ENCODE measurements at places on chromosomes 6 and 20. TPM values are rescaled to one million over a fixed set of nuclear protein-coding genes. Genes with fewer than 3 reads are reported as not detected.

PTGIS gene
- 0.39 TPM for total RNA-seq

SEC63 gene
- total RNA-seq = 64.7 TPM

- DNase-seq = no peak
Observed at GRCh38 chr6:87723170-87724078, 21.4 kb upstream of the AKIRIN2 start.

DNA sequence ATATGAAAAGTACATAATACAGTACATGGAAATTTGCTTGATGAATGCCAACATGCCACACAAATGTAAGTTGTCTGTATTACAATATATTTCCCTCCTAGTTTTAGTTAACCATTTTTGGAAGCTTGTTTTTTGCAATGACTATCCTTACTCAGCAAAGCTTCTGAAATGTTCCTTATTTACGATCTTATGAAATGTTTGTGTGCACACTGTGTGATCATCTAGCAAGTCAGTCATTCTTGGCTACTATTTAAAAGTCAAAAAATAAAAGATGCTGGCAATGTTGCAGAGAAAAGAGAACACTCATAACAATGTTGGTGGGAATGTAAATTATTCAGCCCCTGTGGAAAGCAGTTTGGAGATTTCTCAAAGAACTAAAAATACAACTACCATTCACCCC is 33.8 kb downstream of the SUMO4 start:
- DNase-seq = no peak

FOXS1 gene
- total RNA-seq = not detected

MDFI gene
- total RNA-seq = not detected

GRCh38 chr6:142045380-142046278 is 87.1 kb upstream of the GJE1 start:
- DNase-seq = no peak

DNA sequence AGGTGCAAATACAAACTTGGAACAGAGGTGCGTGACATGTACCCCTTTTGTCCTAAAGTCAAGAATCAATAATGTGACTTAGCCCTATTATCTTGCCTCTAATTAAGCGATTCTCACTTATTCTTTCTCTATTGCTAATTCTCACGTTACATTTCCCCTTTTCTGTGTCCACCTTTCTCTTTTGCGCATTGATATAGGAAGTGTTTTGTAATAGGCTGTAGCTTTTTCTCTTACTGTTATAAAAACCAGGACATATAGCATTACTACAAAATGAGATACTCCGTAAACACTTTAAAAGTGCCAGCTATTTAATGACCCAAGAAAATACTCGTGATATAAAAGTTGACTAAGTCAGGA is 669 bp upstream of the TMEM30A start:
- no peak for DNase-seq

SPATS1 gene
- not detected for total RNA-seq

LZTS3 gene
- total RNA-seq = 2.1 TPM

FAM184A gene
- total RNA-seq = 3.0 TPM

GRCh38 chr6:92586236-92586977 is 833.0 kb downstream of the EPHA7 start:
- DNase-seq = no peak

- DNase-seq = no peak
Observed at GRCh38 chr6:137737836-137738596, 129.0 kb upstream of the TNFAIP3 start.

- no peak for DNase-seq
Observed at GRCh38 chr20:12241065-12241464, 323.4 kb downstream of the BTBD3 start.

NOX3 gene
- not detected for total RNA-seq

BMP6 gene
- not detected for total RNA-seq

DNA sequence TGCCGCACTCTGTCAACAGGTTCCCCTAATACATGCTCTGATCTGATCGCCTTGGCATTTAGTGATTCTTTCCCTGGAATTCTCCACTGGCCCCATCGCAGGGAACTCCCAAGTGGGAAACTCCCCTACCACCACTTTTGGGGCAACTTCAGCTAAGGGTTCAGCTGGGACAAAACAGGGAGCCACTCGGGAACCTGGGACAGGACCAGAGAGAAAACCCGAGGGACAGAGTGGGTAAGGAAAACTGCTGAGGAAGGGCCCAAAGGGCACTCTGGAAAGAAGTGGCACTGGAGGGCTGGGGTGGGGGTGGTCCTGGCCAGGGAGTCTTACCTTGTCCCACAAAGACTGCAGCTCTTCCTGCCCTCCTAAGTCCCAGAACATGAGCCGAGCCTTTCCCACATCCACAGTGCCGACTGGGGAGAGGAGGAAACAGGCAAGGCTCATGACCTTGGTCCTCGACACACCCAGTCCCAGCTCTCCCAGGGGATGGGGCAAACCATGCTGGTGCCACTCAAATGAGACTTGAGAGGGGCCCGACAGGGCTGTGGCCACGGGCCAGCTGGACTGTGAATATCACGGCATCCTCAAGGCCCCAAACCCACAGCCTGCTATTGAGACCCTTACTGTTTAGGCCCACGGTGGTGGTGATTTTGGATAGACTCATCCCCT is 1.6 kb downstream of the ARFRP1 start:
- no peak for DNase-seq

- DNase-seq = no peak
Observed at GRCh38 chr6:74964871-74965441, 240.9 kb downstream of the COL12A1 start.

DNA sequence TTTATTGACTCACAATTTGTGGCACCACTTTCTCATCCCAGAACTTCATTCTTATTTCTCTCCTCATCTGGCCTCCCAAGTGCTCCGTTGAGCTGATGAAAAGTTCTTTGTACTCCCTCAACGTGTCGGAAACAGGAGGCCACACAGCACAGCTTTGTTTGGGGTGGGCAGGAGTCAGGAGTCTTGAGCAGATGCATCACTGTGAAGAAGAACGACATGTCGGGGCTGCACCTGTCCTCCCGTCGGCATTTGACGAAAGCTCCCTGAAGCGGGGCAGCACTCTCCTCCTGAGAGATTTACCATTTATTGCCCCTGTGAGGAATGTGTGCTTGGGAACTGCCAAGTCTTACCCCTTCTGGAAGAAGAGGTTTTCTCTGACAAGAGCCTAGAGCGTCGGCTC is 28.1 kb downstream of the TAF8 start:
- no peak for DNase-seq

DNA sequence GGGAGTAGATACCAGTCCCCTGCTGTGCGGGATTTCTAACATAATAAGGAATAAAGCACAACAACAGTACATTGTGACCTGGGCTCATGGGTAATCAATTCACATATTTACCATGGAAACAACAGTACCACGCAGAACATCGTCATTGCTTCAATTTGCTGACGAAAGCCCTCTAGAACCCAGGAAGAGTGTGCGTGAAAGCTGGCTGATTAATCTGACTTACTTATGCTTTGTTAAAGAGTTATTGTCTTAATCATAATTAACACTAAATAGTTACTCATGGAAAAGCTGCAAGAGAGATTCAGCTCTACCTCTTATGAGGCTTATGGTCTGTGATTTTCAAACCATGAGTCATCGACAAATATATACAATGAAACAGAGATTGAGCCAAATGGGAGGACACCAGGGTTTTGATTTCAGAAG is 644.3 kb upstream of the AGPAT4 start:
- DNase-seq = no peak

GRCh38 chr6:157842212-157842611 is 19.2 kb downstream of the SNX9 start:
- no peak for DNase-seq

GRCh38 chr20:45402946-45403345 is 5.1 kb upstream of the DBNDD2 start:
- no peak for DNase-seq

APOBEC2 gene
- total RNA-seq = not detected

EBF4 gene
- total RNA-seq = 0.99 TPM

SYCP2 gene
- total RNA-seq = 13.4 TPM

SMAP1 gene
- total RNA-seq = 39.7 TPM

Data from activated naive CD8-positive, alpha-beta T cell treated with anti-CD3 and anti-CD28 coated beads, Interleukin-2, amount 10 ng/mL, durations not matched to agents 7 days and 5 days (primary cell).